ENCODE measurements at places on chromosomes 6 and 20.
A peak's percentile ranks its signal among the peaks of the same experiment; 100 is the strongest.

- DNase-seq, result no peak
Measured at GRCh38 chr20:62769346-62770071, 26.8 kb upstream of the MRGBP start.

DNA sequence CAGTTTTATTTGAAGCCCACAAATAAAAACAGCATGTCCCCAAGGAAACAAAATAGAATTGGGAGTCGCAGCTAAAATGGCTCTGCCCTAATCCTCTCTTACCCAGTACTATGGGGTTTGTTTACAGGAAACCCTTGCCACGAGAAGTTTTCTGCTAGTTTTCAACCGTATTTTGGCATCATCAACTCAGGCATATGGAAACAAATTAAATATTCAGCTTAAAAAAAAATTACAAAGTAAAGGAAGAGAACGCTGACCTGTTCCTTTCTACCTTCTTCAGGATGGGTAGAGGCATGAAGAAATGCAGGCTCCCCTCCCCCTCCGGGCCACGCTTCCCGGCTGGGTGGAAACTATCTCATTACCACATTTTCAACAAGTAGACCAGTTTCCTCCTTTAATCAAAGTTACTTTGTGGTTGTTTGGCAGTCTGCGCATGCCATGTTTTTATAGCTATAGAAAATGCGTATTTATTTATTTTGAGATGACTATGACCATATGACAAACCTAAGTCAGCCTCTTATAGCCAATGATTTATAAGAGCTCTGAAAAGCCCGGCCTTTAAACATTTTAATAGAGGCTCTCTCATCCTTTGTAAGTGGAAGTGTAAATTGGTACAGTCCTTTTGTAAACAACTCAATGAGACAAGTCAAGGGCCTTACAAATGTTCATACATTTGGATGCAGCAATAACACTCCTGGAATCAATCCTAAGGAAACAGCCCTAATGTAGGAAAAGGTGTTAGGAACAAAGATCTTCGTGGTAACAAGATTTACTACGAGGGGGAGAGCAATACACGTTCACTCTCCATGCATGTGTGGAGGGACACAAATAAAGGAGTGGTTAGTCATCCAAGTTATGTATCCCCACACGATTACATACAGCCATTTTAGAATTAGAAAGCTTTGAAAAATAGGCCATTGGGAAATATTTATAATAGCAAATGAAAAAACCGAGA lies 16.1 kb upstream of the ZNF217 start:
- peak; percentile 85 for DNase-seq

DNA sequence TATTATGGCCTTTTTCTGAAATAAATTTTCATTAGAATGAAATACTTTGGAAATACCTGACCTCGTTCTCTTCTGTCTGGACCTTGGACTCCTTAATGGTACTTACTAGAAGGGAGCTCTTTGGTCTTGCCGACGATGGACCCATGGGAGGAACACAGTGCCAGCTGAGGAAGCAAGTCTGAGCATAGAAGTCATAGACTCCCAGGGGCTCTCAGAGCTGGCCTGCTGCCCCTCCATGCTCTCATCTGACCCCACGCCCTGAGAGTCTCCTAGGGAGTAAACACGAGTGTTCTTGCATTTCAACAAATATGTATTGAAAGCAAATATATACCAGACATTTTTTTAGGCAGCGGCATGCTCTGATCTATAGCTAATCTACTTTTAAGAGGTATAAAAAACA lies 87.8 kb downstream of the PLEKHG1 start:
- DNase-seq, result no peak

DNA sequence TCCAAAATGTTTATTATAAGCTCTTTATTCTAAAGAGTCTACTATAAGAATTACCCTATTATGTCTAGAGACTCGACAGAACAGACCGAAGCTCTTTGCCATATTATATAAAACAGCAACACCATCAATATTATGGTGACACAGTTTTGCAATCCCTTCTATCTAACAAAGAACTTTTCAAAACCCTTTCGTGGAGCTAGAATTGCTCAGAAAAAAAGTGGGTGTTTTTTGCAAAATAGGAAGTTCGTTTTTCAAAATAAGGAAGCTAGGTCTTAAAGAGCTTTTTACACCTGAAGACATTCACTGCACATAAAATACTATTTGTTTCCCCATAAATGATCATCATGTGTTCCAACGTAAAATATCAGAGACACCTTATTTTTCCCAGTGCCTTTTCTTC lies 240.0 kb downstream of the FOXC1 start:
- DNase-seq, result no peak

GRCh38 chr20:14723614-14724013 lies 386.2 kb upstream of the FLRT3 start:
- no peak for DNase-seq

DNA sequence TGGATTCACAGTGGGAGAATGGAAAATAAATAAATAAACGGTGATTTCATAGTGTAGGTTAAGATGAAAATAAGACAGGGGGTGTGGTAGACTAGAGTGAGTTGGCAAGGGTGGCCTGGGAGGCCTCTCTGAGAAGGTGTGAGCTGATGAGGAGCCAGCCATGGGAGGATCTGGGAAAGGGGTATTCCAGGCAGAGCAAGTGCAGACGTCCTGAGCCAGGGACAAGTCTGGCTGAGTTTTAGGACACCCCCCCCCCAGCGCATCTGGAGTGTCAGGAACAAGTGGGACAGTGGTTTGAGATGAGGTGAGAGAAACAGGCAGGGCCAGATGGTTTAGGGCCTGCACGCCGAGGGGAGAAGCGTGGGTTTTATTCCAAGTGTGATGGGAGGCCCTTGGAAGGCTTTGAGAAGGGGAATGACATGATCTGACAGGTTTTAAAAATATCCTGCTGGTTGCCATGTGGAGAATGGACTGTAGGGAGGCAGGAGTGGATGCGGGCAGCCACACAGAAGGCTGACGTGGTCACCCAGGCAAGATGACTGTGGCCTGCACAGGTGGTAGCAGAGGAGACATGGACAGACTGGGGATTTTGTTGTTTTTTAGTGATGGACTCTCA lies 21.1 kb upstream of the CCM2L start:
- DNase-seq, result no peak

All from CD4-positive, alpha-beta T cell treated with Interleukin-6 at 100 ng/mL for 8 hours (primary cell).